Stimulated activated CD4-positive, alpha-beta T cell treated with anti-CD3 and anti-CD28 coated beads, Interleukin-4, amount 100 ng/mL, for 1 hour (primary cell): ENCODE measurements at places on chromosomes 6 and 20.

DNA sequence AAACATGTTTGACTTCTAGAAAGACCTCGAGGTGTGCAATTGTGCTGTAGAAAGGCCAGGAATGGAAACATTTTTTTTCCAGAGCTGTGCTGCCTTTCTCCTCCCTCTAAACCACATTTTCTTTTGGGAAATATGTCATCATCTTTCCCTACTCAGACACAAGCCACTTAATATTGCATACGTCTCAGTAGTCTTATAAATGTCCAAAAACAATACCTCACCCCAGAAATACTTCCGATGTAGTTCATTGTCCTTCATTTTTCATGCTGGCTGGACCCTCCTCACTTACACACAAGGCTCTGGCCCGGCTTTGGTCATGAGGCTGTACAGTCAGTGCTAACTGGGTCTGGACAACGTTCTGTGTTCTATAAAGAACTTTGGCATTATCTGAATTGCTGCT is 126.4 kb downstream of the SCML4 start:
- DNase-seq = no peak

GRCh38 chr6:127177030-127177922 is 58.8 kb downstream of the RSPO3 start:
- no peak for DNase-seq

DNA sequence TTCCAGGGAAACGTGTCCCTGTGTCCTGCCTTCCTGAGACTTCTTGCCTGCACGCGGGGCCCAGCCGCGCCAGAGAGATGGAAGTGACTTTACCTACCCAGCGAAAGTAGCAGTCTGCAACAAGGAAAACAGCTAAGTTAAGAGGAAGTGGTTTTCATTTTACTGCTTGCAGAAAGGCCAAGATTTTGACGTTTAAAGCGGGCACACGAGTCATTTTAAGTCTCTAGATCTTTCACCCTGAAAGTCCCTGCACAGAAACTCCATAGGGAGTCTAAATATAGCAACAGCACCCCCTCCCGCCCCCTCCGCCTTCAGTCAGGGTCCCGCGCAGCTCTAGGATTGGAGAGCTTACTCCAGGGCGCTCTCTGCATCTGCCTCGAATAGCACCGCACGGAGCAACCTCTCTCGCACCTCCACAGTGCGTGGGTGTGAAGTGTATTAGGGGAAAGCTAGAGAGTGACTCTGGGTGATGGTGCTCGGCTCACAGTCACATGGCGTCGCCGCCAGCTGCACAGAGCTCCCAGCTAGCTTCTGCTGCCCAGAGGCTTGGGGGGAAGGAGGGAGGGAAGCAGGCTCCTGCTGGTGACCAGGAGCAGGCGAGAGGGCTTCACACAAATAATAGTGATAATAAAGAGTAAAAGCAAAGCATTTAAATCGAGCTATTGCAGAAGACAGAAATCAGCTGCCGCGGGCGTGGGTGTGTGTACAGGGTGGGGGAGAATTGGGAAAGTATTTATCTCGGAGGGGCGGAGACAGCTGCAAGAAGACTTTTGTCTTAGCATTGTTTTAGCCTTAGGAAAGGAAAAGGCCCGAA is 1.8 kb upstream of the KCNQ5 start:
- peak; percentile 78 for DNase-seq

DNA sequence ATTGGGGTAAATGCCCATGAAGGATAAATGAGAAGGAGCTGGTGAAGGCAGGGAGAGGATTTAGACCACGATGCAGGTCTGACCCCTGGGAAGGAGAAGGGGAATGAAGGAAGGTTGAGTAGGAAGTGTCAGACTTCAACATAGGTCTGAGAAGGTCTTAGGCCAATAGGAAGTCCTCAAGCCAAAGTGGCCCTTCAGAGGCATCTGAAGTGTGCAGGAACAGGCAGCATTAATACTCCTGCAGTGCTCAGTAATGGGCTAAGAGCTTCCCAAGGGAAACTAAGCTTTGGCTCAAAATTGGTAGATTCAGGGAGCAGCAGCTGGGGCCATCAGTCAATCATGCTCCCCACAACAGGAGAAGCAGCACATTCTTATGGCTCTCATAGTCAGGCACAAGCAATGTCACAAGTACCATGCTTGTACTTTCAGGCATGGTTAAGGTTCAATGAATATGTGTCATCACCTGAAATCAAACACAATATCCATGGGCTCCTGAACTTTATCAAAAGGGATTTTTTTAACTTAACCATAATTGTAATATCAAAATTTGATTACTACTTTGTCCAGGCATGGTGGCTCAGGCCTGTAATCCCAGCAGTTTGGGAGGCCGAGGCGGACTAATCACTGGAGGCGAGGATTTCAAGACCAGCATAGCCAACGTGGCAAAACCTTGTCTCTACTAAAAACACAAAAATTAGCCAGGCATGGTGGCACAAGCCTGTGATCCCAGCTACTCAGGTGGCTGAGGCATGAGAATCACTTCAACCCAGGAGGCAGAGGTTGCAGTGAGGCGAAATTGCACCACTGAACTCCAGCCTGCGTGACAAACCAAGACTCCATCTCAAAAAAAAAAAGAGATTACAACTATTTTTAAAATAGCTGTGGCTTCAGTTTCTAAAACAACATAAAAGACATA is 9.9 kb downstream of the RALGAPA2 start:
- DNase-seq = no peak

DNA sequence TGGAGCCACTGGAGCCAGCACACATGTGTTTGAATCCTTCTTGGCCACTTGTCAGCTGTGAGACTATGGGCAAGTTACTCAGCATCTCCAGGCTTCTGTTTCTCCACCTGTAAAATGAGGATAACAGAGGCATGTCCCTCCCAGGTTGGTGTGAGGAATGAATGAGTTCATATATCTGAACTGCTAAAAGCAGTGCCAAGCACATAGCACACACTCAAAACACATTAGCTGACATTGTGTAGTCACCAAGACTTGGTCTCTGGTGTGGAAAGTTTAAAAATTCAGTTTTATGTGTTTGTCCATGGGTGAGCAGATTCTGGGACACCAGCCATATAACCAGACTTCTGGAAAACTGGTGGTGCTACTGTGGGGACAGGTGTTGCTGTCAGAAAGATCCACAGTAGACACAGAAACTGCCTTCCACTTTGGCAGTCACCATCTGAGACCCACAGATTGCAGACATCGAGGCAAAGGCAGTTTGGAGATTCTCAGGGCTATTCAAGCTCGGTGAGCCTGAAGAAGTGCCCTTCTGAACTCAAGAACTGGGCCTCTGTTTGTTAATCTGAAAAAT is 115.8 kb downstream of the MRPL14 start:
- DNase-seq = no peak

- DNase-seq = no peak
Measured at GRCh38 chr20:44646641-44647274, 4.7 kb downstream of the ADA start.

DNA sequence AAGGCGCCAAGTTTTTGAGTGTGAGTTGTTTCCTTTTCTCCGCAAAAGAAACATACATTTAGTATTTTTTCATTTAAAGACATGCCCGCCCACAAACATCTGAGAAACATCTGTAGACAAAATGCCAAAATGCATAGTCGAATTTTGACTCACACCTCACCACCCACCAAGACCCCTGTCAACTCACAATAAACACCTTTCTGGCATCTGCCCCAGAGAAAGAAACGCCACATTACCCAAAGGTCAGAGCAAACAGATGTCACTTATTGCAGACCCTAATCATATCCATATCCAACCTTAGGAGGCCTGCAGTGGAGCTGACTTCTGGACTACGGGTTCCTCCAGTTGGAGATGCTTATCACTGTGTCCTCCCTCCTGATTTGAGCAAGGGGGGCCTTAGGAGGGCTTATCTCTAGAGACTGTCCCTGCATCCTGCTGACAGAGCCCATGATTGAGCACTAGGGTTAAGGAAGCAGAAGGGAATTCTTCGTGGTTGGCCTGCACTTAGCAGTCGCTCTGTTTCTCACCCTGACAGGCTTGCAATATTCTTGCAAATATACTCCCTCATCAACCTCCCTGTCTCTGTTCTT is 90.5 kb upstream of the TBX18 start:
- no peak for DNase-seq

DNA sequence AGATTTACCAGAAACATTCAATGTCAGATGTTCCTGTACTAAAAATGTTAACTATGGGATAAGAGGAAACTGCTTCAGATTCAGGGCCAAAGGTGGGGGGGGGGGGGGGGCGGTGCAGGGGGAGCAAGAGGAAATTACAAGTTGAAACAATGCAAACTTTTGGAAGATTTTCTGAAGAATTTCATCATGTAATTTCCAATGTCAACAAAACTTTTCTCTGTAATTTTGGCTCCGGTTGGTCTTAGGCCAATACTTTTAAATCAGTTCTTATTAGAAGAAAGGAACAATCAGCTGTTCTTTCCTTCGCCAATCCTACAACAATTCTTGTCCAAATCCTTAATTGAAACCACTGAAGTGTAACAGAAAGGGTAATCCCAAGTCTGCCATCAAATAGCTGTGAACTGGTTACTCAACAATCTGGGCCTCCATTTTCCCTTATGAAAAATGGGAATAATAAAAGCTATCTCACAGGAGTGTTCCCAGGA is 13.1 kb downstream of the UQCC1 start:
- DNase-seq = no peak

- DNase-seq = no peak
Measured at GRCh38 chr6:83597051-83597450, 84.7 kb downstream of the PRSS35 start.

- DNase-seq = no peak
Measured at GRCh38 chr20:24395151-24395550, 74.3 kb upstream of the SYNDIG1 start.

DNA sequence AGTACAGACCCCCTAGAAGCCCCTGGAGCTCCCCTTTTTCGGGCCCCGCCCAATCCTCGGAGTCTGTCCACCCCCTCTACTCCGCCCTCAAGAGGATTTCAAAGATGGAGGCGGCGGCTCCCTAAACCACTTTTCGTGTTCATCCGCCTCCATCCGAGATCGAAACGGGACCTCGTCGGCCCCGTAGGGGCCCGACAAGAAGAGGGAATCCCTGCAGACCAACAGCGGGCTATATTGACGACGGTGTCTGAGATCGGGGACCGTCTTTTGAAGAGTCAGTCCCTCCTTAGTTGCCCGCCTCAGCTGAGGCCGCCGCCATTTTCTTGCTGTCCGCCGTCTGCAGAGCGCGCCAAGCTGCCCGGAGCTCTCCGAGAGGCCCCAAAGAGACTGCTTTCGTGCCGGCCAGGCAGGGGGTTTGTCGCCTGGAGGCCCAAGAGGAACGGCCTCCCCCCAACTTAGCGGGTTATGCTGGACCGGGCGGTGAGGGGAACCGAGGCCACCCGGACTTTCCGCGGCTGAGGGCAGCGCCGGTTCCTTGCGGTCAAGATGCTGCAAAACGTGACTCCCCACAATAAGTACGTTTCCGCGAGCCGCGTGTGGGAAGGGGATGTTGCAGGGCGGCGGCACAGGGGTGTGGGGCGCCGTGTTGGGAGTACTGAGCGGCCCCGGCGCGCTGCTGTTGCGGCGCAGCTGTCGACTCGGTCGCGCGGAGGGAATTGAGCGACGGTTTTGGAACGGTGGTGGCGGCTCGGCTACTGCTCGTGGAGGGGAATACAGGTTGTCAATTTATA is 4.2 kb downstream of the BRD2 start:
- DNase-seq = peak; percentile 53

GRCh38 chr6:44043479-44044153 is 83.6 kb downstream of the MRPL14 start:
- no peak for DNase-seq

DNA sequence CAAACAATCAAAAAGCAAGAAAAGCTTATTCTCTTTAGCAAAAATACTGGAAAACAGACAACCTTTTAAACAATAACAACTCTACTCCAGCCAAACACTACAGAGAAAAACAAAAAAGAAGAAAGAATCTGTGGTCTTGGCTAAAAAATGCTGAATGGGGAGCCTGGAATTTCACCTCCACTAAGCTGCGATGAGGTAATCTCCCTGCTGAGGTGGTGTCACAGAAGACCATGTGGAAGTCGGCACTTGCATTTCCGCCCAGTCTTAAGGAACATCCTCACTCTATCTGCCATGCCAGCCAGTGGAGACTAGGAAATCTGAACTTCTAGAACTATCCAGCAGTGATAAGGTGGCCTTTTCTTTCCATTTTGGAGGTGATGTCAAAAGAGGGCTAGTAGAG is 1026.8 kb upstream of the EPHA7 start:
- DNase-seq = no peak
